Renal cortex interstitium (tissue), 15 donors: ENCODE measurements at places on chromosomes 12 and 14.

- no peak for DNase-seq
Measured at GRCh38 chr14:90603841-90604240, 207.0 kb downstream of the CALM1 start.

GRCh38 chr12:117441751-117442150 lies 80.3 kb upstream of the NOS1 start:
- DNase-seq = no peak

- no peak for DNase-seq
Measured at GRCh38 chr14:53807542-53807941, 149.1 kb downstream of the BMP4 start.

- no peak for DNase-seq
Measured at GRCh38 chr14:76168531-76168930, 16.8 kb downstream of the GPATCH2L start.

GRCh38 chr14:61511558-61511948 lies 183.8 kb upstream of the HIF1A start:
- no peak for DNase-seq

GRCh38 chr12:6854036-6854435 lies 2.1 kb downstream of the USP5 start:
- DNase-seq = no peak

DNA sequence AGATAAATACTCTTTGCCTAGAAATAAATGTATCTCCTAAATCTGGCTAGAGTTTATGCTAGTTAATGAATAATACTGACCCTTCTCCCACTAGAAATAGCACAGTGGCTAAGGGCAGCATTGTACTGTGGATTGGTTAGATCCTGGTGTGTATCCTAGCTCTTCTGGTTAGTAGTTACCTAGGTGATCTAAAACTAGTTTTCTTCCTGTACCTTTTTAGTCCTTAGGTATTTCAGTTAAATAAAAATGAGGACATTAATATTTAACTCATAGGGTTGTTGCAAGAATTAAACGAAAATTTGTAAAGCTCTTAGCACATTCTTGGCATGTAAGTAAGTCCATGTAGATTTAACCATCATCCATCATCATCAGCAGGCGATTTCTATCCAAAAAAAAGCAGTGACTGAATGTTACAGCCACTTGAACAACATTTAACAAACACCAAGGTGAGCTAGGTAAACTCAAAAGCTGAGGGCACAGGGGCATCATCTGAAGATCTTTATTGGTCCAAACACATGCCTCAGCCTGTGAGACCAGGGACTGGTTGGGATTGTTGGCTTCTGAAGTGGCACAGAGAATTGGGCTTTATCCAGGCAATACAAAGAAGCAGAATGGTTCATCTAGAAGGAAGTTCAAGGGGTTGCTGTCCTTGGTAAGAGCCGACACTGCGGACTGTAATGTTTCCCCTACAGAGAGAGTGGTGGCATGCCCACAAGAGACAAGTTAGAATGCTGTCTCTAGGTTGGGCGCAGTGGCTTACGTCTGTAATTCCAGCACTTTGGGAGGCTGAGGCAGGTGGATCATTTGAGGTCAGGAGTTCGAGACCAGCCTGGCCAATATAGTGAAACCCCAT lies 100.8 kb downstream of the GAS2L3 start:
- DNase-seq = no peak

DNA sequence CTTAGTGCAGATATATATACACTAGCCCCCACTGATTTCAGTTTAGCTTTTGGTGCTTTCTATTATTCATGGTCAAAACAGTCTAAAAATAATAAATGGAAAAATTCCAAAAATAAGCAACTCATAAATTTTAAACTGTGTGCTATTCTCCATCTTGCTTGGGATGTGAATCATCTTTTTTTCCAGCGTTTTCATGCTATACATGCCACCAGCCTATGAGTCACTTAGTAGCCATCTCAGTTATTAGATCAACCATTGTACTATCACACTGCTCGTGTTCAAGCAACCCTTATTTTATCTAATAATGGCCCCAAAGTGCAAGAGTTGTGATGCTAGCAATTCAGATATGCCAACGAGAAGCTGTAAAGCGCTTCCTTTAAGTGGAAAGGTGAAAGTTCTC lies 73.9 kb upstream of the KRR1 start:
- DNase-seq = no peak

- peak; percentile 82 for DNase-seq
Measured at GRCh38 chr12:132622437-132623071, 4.0 kb downstream of the P2RX2 start.

- DNase-seq = no peak
Measured at GRCh38 chr14:51578853-51579252, 72.9 kb upstream of the FRMD6 start.

DNA sequence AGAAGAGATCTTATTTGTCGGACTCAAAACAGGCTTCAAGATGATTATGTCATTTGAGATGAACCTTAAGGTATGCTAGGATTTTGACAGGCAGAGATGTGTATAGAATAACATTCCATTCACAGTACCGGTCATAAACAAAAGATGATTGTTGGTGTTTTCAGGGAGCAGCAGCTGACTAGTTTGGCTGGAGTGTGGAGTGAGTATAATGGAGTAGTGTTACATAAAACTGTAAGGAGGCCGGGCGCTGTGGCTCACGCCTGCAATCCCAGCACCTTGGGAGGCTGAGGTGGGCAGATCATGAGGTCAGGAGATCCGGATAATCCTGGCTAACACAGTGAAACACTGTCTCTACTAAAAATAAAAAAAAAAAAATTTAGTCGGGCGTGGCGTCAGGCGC lies 23.9 kb downstream of the SERPINA10 start:
- DNase-seq = no peak

DNA sequence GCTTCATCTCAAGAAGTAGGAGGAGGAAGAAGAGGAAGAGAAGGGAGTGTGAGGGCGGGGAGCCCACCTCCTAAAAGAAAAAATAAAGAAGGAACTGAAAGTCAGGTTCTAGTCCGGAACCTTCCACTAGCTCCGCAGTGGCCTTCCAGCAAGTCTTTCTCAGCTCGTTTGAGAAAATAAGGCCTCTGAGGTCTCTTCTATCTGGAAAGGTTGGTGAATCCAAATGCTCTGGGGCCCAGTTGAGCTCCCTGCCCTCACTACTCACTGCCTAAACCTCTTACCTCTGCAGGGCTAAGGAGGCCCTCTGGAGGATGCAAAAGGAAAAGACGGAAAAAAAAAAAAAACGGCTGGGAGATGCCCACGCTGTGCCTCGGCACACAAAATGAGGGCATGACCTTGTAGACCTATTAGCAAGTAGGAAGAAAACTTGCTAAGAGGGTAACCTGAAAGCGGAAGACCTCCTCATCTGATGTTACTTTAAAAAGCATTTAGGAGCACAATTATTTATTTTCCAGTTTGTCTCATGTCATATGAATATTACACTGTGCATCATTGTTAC lies 35.9 kb downstream of the FBLN5 start:
- DNase-seq = no peak

DNA sequence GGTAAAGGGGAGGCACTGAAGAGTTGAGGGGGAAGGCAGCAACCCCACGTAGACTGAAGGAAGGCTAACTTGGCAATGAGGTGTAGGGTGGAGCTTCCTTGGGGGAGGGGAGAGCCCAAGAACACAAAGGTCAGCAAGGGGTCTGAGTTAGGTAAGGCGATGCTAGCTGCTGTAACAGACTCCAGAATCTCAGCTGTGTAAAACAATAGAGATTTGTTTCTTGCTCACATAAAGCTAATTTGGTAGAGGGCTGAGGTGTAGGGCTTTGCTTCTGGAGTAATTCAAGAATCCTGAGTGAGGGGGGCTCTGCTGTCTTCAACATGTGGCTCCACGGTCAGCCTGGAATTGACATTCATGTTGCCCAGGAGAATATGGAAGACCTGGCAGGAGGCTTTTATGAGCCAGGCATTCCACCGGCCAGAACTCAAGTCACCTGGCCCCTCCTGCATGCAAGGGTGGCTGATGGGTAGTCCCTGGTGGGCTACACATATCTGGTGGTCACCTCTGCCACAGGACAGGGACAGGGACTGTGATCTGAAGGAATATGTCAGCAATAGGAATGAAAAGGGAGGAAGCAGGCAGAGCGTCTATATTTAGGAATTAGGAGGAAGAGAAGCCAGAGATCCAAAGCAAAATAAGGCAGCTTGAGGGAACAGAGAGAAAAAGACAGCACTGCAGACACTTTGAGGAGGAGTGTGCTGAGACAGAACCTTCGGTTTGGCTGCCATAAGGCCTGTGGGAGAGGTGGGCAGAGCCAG lies 153.7 kb downstream of the ZFP36L1 start:
- no peak for DNase-seq

DNA sequence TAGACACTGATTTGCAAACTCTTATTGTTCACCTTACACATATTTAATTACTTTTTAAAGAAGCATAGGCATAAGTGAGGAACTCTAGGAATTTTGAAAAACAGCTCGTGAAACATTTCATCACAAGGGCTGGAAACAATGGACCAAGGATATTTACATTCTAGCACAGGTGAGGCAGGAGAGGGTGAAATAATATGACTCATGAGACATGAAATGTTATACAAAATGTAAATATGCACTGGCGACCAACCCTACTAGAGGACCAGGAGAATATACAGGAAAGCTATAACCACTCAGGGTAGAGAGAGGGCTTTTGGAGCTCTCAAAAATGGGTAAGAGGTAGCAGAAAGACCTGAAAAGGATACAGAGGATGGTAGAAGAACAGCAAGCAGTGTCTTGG lies 115.3 kb downstream of the PTGER2 start:
- no peak for DNase-seq

DNA sequence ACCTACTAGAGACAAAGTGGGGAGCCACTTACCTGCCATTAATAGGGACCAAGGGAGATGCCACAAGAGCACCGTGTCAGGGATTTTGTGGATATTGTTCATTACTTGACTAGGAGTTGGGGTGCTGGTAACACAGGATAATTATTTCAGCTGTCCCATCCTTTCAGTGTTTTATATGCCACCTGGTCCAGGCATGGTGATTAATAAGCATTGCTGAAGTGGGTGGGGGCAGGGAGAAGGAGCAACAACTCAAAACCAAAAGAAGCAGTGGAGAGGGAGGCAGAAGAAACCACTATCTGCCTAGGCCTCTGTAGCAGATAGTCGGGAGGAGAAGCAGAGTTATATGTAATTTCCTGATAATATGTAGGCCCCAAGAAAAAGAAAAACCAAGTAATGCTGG lies 184.6 kb downstream of the NPAS3 start:
- DNase-seq = no peak

DNA sequence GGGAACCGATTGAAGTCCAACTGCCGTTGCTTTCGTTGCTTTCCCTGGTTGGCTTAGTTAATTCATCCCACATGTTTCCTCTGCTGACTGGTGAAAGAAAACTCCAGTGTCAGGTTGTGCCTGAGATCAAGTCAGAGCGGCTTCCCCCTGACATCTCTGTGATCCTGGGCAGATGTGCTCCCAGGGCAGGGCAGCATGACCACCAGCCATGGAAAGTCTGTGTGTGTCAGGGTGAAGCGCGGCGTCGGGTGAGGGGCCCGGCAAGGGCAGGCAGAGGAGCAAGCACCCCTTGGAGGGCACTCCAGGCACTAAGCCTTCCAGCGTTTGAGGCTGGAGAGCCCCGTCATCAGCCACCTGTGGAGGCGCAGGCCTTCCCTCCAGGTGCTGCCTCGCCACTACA lies 54.5 kb upstream of the IGF1 start:
- no peak for DNase-seq

- no peak for DNase-seq
Measured at GRCh38 chr14:85867450-85867849, 337.5 kb downstream of the FLRT2 start.

GRCh38 chr14:104386151-104386841 lies 193.3 kb upstream of the C14orf180 start:
- DNase-seq = no peak

- peak; percentile 21 for DNase-seq
Measured at GRCh38 chr12:110860833-110861296, 14.1 kb downstream of the CCDC63 start.

DNA sequence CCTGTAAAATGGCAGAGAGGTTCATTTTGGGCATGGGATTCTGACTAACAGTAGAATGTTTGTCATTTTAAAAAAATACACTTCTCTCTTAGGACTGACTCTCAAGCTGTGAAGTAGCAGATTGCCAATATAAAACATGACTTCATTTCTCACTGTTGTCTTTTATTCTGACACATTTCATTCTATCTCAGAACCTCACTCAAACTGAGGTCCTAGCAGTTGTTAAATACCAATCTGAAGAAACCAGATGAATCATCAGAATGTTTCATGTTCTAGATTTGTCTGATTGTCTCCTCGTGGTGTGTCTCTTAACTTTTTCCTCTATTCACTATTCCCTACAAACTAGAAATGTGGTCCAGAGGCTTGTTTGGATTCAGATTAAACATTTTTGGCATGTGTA lies 276.5 kb upstream of the NPAS3 start:
- no peak for DNase-seq

DNA sequence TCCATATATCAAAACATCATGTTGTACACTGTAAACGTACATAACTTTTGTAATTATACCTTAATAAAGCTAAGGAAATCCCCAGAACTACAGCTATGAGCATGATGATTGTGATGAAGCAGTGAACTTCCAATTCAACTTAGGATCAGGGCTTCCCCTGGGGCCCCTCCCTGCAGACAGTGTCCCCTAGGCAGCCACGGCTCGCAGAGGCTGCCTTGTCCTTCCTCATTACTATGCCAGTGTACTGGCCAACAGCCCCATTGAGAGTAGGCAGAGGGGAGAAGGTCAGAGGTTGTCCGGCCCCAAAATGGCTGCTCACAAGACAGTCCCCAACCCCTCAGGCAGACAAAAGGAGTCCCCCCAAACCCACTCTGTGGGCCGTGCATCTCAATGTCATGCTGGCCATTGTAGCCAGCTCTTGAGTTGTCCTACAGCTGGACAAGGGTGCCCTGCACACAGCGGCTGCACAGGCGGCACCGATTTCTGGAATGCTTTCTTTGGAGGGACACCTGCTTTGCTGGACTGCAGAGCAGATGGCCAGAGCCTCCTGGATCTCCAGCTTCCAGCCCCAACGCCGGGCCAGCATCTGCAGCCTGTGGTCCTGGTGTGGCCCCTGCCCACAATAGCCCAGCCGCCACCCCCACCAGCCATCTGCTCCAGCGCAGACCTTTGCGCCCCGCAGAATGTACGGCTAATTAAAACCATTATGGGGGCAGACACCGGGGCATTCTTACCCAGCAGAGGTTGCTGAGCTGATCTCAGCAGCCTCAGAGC lies 46.1 kb downstream of the NIN start:
- no peak for DNase-seq

DNA sequence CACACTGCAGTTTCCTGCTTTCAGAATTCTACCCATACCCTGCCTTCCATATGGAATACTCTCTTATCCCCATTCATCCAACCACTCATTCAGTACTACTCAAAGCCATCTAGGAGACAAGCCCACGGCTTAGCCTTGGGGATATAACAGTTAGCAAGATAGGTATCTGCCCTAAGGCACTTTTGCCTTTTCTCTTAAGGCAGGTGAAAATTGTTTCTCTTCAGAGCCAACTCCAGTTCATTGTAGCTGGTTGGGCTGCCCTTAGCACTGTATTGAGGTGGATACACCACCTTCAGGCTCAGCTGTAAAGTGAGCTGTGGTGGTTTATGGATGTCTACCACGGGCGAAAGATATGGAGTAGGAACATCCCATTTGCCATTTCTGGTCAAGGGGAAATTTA lies 729.7 kb upstream of the TBX3 start:
- no peak for DNase-seq
